ENCODE measurements at places on chromosomes 13 and 19.

- H3K4me1 ChIP-seq, result no peaks in the 10 kb centered on the region
- no peak for DNase-seq
- H3K27me3 ChIP-seq, result peaks cover 2% of the 10 kb centered on the region
- H3K4me3 ChIP-seq, result no peak overlapping the region
These were observed 81.1 kb upstream of the SERP2 start for GRCh38 chr13:44292545-44292944.

DNA sequence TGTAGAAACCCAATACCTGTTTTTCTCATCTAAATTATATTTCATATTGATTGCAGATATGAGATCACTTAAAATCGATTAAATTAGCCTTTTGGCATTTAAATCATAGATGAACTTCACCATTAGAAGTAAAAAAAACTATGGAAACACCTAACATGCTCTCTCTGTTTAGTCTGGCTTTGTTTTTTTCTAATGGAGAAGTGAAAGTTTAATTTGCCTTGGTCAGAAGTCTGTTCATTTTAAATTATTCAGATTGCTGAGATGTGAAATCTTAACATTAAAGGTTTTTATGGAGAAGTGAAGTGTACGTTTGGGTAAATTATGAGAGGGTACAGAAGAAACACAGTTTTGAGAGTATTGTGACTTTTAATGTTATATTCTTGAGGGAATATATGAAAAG lies 6.7 kb downstream of the SUGT1 start:
- no peak for DNase-seq
- no peak overlapping the region for H3K4me3 ChIP-seq
- no peak overlapping the region for H3K27ac ChIP-seq
- H3K27me3 ChIP-seq, result no peaks in the 10 kb centered on the region
- no peaks in the 10 kb centered on the region for H3K36me3 ChIP-seq
- H3K4me1 ChIP-seq, result peaks cover under 1% of the 10 kb centered on the region

DNA sequence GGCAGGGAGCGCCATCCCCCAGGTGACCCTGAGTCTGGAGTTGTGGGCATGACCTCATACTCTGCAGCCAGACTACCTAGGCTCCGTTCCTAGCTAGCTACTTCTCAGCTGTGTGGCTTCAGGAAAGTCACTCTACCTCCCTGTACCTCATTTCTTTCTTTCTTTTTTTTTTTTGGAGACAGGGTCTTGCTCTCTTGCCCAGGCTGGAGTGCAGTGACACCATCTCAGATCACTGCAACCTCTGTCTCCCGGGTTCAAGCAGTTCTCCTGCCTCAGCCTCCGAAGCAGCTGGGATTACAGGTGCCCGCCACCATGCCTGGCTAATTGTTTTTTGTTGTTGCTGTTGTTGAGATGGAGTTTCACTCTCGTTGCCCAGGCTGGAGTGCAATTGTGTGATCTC lies 15.0 kb downstream of the PLIN3 start:
- DNase-seq, result no peak
- no peaks in the 10 kb centered on the region for H3K36me3 ChIP-seq
- H3K27ac ChIP-seq, result no peak overlapping the region
- H3K4me3 ChIP-seq, result no peak overlapping the region
- H3K4me1 ChIP-seq, result no peaks in the 10 kb centered on the region

DNA sequence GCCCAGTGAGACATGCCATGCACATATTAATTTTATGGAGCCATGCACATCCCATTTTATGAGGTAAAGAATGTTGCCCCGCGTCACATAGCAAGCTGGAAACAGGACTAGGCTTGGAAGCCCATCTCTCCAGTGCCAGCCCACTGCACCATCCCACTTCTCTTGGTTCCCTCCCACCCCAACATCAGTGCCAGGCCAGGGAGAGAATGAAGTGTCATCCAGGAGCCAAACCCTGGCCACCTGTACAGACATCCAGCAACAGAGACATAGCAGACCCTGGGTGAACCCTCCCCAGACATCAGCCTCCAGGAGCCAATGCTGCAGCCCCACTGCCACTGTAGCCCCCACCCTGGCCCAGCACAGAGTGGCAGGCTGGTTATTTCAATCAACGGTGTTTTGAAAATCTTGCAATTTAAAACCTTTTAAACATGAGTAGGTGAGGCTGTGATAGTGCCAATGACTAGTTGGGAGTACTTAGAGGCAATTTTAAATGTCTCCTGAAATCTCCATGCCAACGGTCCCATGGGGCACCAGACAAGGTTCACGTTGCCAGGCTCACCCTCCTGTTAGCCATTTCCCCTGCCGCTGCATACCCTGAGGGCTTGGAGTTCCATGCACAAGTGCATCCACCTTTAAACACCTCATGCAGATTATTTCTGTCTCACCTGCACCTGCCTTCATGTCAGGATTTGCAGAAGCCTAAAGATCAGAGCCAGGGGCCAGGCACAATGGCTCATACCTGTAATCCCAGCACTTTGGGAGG lies 34.7 kb downstream of the VSTM2B start:
- H3K27me3 ChIP-seq, result peaks cover 4% of the 10 kb centered on the region
- H3K4me1 ChIP-seq, result peaks cover 12% of the 10 kb centered on the region
- DNase-seq, result no peak
- peaks cover 8% of the 10 kb centered on the region for H3K36me3 ChIP-seq
- H3K4me3 ChIP-seq, result no peak overlapping the region

DNA sequence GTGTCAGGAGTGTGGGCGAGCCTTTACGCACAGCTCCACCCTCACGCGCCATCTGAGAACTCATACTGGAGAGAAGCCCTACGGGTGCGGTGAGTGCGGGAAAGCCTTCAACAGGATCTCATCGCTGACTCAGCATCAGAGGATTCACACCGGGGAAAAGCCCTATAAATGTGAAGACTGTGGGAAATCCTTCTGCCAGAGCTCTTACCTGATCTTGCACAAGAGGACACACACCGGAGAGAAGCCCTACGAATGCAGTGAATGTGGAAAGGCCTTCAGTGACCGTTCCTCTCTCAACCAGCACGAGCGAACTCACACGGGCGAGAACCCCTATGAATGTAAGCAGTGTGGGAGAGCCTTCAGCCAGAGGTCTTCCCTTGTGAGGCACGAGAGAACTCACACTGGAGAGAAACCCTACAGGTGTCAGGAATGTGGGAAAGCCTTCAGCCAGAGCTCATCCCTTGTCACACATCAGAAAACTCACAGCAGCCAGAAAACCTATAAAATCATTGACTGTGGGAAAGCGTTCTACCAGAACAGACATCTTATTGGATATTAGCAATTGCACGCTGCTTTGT lies 6.9 kb upstream of the ZNF555 start:
- H3K4me1 ChIP-seq, result no peaks in the 10 kb centered on the region
- H3K27ac ChIP-seq, result no peak overlapping the region
- H3K36me3 ChIP-seq, result peaks cover 49% of the 10 kb centered on the region
- DNase-seq, result no peak
- H3K4me3 ChIP-seq, result no peak overlapping the region

DNA sequence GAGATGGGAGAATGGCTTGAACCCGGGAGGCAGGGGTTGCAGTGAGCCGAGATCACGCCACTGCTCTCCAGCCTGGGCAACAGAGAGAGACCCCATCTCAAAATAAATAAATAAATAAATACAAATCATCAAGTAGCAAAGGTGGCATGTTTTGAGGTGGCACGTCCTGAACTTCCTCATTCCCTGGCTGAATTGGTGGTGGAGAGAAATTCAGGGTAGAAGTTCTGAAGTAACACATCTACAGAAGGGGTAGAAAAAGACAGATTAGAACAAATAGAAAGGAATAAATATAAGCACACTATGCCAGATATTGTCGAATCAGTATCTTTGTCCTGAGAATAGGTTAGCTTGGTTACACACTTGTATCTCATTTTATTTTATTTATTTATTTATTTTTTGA lies 6.3 kb downstream of the IFI30 start:
- H3K4me1 ChIP-seq, result no peaks in the 10 kb centered on the region
- no peak for DNase-seq
- no peaks in the 10 kb centered on the region for H3K36me3 ChIP-seq
- peaks cover 2% of the 10 kb centered on the region for H3K27me3 ChIP-seq
- H3K4me3 ChIP-seq, result no peak overlapping the region
- H3K27ac ChIP-seq, result no peak overlapping the region

DNA sequence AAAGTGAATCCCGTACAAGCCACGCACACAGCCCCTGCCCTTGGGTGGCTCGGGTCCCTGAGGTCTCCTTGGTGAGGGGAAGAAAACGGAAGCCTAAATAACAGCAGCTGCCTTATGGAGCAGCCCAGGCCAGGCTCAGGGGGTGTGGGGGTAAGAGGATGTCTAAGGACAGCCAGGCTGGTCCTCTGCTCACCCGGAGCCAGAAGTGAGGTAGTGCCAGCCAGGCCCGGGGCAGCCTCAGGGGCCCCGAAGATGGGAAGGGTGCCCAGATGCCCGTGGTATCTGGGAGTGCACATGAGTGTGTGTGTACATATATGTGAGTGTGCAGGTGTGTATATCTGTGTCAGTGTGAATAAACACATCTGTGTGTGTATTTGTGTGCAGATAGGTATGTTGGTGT lies 38.4 kb upstream of the PEPD start:
- H3K27me3 ChIP-seq, result peaks cover 12% of the 10 kb centered on the region
- no peaks in the 10 kb centered on the region for H3K36me3 ChIP-seq
- H3K4me3 ChIP-seq, result no peak overlapping the region

- H3K27ac ChIP-seq, result no peak overlapping the region
- peaks cover 4% of the 10 kb centered on the region for H3K4me1 ChIP-seq
- no peak overlapping the region for H3K4me3 ChIP-seq
- H3K36me3 ChIP-seq, result no peaks in the 10 kb centered on the region
These were observed 20.6 kb upstream of the UPF3A start for GRCh38 chr13:114260814-114261213.

GRCh38 chr19:33878030-33878544 lies 81.4 kb downstream of the KCTD15 start:
- H3K4me3 ChIP-seq, result no peak overlapping the region
- H3K27ac ChIP-seq, result no peak overlapping the region
- no peaks in the 10 kb centered on the region for H3K36me3 ChIP-seq

GRCh38 chr13:48222358-48223301 lies 10.4 kb upstream of the ITM2B start:
- no peaks in the 10 kb centered on the region for H3K36me3 ChIP-seq
- no peak overlapping the region for H3K27ac ChIP-seq
- DNase-seq, result no peak
- no peak overlapping the region for H3K4me3 ChIP-seq

GRCh38 chr19:12995596-12996405 lies 526 bp downstream of the NFIX start:
- H3K36me3 ChIP-seq, result peaks cover 10% of the 10 kb centered on the region
- no peak overlapping the region for H3K27ac ChIP-seq
- H3K4me3 ChIP-seq, result peak overlapping the region; percentile 52

DNA sequence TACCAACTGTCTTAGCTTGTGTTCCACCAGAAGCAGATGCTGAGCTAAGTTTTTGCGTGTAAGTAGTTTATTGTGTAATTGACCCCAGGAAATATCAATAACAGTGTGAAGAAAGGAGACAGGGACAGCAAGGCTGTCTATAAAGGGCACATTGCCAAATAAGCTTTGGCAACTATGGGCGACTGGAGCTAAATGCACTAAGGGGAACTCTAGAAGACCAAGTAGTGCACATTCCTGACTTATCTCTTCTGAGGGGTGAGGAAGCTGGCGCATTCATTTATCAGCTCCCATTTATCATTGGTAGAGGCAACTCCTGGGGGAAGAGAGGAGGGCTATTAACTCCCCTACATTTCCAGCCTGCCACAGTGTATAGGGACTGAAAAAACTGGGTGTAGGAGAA lies 135.0 kb downstream of the DLEU7 start:
- no peaks in the 10 kb centered on the region for H3K27me3 ChIP-seq
- no peaks in the 10 kb centered on the region for H3K36me3 ChIP-seq
- peaks cover 7% of the 10 kb centered on the region for H3K4me1 ChIP-seq
- H3K4me3 ChIP-seq, result no peak overlapping the region

DNA sequence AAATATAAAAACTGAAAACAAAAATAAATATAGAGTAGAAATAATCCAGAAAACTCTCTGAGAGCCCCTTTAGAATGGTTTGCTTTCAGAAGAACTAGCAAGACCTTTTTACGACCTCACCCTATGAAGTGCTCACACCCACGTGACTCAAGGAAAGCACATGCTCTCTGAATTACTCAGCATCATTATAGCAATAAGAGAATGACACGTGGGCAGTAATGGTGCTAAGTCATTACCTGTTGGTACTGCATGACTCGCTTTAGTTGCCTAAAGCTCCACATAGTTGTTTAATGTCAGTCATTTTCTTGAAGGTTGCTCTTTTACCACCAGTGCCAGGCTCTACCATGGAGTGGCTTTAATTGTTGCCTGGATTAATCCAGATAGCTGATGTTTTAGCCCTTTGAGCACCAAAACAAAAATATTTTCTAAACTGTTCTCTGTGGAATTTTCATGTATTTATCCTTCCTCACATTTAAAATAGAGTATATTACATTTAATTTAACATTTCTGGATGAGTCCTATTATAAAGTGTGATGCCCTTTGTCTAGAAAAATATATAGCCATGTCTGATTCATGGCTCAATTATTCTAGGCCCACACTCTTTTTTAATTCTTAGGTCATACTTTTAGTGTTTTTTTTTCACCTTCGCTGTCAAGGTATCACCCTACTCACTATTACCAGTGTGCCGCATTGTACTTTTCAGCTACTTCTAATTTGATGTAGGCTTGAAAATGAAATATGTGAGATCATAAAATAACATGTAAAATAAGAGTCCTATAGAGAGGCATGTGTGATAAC lies 56.8 kb downstream of the THSD1 start:
- no peaks in the 10 kb centered on the region for H3K27me3 ChIP-seq
- H3K36me3 ChIP-seq, result no peaks in the 10 kb centered on the region
- H3K27ac ChIP-seq, result no peak overlapping the region
- H3K4me3 ChIP-seq, result no peak overlapping the region

- H3K27ac ChIP-seq, result no peak overlapping the region
- H3K27me3 ChIP-seq, result peaks cover 4% of the 10 kb centered on the region
- H3K4me3 ChIP-seq, result no peak overlapping the region
- H3K36me3 ChIP-seq, result no peaks in the 10 kb centered on the region
- no peak for DNase-seq
- H3K4me1 ChIP-seq, result peaks cover 2% of the 10 kb centered on the region
These were observed 18.6 kb upstream of the LATS2 start for GRCh38 chr13:21079761-21080592.

- no peak overlapping the region for H3K27ac ChIP-seq
- no peak overlapping the region for H3K4me3 ChIP-seq
- H3K36me3 ChIP-seq, result peaks cover 30% of the 10 kb centered on the region
- peaks cover 5% of the 10 kb centered on the region for H3K27me3 ChIP-seq
These were observed 14.0 kb downstream of the ZNF333 start for GRCh38 chr19:14703833-14704232.

- no peak for DNase-seq
- H3K4me3 ChIP-seq, result no peak overlapping the region
- no peaks in the 10 kb centered on the region for H3K4me1 ChIP-seq
These were observed 6.1 kb upstream of the UQCR11 start for GRCh38 chr19:1611353-1611752.
